Kidney glomerular epithelial cell (primary cell): ENCODE measurements at places on chromosomes 12 and 14.

DNA sequence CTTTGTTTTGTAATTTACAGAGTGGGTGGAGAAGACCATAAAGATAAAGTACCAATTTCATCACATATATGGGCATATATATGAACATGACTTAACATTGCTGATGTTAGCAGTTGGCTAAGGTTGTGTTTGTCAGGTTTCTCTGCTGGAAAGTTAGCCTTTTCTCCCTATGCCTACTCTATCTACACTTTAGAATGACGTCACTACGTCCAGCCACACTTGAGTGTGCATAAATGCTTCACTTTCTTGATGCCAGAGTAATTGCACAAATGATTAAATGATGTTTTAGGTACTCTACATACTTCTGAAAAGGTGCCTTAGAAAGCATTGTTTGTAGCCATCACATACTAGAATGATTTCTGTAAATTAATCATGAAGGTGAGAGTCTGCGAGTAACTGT, 759.2 kb upstream of the MGAT4C start:
- DNase-seq = no peak

- no peak for DNase-seq
These were observed 1662.6 kb upstream of the SEL1L start for GRCh38 chr14:83196236-83196635.

GRCh38 chr14:59482541-59483331, 1.5 kb downstream of the L3HYPDH start:
- peak; percentile 96 for DNase-seq

DNA sequence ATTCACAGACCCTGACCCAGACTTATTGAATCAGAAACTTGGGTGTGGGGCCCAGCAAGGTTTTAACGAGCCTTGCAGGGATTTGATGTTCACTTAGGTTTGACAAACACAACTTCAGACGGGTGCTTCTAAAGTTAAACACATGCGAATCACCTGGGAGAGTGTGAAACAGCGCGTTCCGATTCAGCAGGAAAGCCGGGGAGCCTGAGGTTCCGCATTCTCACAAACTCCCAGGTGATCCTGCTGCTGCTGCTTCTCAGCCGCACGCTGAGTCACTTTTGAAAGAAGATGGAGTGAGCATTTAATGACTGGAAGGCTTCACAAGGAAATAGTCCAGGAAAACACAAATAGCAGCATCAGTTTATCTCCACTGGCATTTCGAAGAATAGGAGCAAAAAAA, 44.2 kb upstream of the DDX11 start:
- no peak for DNase-seq

DNA sequence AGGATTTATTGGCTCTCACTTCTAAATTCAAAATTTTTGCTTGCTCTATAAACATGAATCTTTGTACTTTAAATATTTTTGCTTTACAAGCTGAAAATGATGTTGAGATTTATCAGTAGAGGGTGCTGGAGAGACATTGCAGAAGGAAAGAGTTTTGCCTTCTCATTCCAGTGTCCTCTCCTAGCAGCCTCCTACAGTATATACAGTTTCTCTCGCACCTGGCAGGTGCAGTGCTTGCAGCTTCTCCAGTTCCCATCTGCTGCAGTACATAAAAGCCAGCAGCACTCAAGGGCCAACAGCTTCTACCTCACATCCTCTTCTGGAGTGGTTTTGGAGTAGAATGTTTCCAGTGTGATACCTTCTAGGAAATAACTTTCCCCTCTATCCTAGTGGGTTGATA, 601.8 kb upstream of the ATXN7L3B start:
- DNase-seq = peak; percentile 6

GRCh38 chr12:6532051-6532926, 2.0 kb upstream of the GAPDH start:
- DNase-seq = peak; percentile 94

GRCh38 chr12:113391650-113392337, 11.9 kb downstream of the SDS start:
- DNase-seq = no peak

DNA sequence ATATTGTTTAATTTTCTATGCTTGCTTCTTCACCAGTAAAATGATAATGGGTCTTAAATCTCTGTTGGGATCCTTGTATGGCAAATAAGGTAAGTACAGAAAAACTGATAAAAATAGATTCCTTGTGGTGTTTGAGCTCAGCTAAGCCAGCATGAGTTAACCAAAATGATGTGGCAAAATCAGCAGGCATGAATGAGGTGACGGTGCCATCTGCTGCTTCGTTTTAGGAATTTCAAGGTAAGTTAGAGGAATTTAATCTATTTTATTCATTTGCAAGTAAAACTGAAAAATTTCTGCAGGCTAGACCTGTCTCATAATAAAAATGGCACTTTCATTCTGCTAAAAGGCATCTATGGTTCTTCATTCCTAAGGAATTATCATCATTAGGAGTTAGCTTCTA, 10.0 kb upstream of the CLEC7A start:
- DNase-seq = peak; percentile 16

DNA sequence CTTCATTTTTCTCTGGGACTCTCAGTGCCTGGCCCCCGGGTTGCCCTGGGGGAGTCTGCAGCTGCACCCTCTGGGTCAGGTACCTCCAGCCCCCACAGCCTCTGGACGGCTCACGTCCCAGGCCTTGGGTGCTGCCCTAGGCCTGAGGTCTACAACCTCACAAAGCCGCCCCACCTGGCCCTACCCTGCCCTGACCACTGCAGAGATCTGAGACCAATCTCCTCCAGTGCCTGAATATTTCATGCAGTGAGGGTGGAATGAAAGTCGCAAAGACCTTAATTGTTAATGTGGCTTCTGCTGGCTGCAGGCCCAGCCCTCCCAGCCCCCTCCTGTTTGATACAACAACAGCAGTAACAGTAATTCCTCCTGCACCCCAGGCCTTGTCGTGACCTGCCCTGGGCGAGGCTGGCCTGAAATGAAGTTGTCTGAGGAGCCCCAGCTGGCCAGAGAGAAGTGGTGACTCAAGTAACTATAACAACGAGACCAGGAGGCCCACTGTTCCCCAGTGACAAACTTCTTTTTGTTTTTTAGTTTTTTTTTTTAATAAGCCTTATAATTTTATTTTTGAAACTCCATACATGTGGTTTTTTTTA, 8.8 kb upstream of the CCDC85C start:
- no peak for DNase-seq

DNA sequence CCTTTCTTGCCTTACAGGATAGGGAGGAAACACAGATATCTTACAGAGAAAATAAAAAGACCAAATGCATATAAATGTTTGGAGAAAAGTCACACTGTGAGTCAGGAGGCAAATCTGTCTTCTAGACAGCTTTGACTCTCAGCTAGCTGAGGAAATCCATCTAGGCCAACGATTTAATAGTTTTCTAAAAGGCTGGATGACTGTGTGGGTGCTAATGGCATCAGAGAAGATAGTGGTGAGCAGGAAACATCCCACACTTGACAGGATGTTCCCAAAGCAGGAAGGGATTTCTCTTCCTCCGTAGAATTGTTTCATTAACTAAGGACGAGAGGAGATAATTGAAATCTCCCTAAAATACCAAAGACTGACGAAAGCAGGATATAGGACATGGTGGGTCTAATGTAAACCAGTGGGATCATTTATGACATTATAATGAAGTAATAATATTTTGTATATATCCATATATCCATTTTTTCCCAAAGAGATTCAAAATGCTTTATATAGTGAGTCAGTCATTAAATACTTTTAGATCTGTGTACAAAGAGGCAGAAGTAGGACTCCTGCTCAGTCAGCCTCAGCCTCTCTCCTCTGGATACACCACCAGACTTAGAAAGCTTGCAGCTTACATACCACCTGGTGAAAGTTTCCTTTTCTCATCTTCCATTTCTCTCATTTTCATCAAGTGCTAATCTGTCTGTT, 44.3 kb upstream of the PSMA6 start:
- DNase-seq = peak; percentile 7

DNA sequence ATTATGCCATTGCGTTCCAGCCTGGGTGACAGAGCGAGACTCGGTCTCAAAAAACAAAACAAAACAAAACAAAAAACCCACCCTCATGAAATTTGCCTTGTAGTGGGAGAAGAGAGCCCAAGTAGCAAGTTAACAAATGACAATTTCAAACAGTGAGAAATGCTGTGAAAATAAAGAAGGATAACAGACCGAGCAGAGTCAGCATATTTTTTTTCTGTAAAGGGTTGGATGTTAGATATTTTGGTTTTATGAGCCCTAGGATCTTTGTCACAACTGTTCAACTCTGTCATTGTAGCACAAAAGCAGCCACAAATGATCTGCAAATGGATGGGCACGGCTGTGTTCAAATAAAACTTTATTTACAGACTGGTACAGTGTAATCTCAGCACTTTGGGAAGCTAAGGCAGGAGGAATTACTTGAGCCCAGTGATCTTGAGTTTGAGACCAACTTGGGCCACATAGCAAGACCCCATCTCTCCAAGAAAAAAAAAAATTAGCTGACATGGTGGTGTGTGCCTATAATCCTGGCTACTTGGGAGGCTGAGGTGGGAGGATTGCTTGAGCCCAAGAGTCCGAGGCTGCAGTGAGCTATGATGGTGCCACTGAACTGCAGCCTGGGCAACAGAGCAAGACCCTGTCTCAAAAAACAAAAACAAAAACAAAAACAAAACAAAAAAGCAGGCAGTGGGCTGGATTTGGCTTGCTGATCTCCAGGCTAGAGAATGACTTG, 117.1 kb downstream of the PTPN11 start:
- no peak for DNase-seq

DNA sequence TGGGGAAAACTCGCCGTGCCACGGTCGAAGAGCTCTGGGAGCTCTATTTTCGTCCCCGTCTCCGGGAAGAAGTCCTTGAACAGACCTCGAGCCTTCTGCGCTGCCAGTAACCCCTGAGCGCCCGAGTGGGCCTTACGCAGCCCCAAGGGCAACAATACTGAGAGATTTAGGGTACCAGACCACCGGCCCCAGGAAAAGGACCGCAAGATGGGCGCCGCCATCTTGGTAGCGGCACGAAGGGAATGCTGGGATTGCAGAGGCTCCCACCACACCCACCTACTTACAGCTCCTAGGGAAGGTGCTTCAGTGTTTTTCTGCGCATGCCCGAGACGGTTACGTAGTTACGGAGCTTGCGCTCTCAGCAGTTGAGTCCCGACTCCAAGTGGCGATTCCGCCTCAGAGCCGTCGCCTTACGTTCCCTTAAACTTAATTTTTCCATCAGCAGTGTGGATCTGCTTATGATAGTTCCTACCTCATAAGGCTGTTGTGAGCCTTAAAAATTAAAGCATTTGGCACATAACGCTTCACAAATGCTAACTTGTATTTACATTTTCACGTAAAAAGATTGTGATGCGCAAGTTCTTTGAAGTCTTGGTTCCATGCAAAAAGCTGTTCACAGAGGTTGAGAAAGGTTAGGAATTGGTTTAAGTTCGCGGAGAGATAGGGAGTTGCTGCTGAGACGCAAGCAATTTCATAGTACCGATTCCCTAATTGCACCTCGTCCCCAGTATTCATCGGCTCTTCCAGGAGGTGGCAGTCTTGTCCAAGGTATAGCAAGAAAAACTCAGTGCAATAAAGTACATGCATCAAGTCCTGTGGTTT, at the start of gene YARS2:
Gene YARS2, minus strand, starts transcription at position 244 of the 822 bp plus-strand sequence. Its CDS starts 23 bp downstream, at position 221.
- DNase-seq = peak; percentile 95
